ENCODE measurements at places on chromosomes 12 and 14.
A peak's percentile ranks its signal among the peaks of the same experiment; 100 is the strongest.

- DNase-seq = no peak
These were observed 44.3 kb downstream of the TMTC2 start for GRCh38 chr12:82730953-82731459.

- no peak for DNase-seq
These were observed 184.8 kb downstream of the SPTSSA start for GRCh38 chr14:34277191-34277590.

- DNase-seq = peak; percentile 12
These were observed 63.1 kb upstream of the SOX5 start for GRCh38 chr12:24012528-24012927.

GRCh38 chr12:59603754-59604153 is 7.9 kb downstream of the SLC16A7 start:
- DNase-seq = no peak

- no peak for DNase-seq
These were observed 501.1 kb downstream of the APAF1 start for GRCh38 chr12:99146185-99146584.

- DNase-seq = no peak
These were observed 17.5 kb downstream of the GRIP1 start for GRCh38 chr12:66661357-66661756.
